ENCODE measurements at places on chromosomes 3 and 15.
A peak's percentile ranks its signal among the peaks of the same experiment; 100 is the strongest.

DNA sequence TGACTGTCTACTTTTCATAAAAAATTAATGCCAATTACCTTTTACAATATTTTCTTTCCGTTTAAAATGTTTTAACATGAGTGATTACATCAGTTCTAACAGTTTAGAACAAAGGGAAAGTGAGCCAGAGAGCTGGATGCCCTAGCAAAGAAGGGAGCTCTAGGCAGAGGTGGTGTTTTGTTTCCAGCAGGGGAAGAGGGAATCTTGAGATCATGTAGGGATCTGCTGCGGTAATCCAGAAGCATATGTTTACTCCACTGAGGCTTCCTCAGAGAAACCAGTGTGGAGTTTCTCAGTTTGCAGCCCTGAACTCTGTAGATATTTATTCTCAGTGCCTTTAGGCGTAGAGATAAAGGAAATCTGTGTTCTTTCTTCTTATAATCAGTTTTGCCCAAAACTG is 399.3 kb downstream of the NLGN1 start:
- no peak for DNase-seq

DNA sequence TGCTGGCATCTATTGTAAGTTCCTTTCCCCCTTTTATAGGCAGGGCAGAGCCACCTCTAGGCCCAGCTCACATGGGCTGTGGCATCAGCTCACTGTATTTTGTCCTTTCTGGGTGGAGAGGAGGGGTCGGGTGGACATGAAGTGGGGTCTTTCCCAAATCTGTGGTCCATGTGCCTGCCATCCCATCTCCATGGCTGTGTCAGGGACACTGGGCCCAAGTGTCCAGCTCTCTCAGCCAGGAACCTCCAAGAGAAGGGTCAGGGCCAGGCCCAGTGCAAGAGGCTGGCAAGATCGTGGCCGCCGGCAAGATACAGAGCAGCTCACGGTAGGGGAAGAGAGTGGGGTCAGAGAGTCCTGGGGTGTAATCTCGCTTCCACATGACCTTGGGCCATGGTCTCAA is 85.3 kb downstream of the PCSK6 start:
- no peak for DNase-seq

- DNase-seq, result no peak
These were observed 13.2 kb upstream of the IQCF6 start for GRCh38 chr3:51792206-51792605.

DNA sequence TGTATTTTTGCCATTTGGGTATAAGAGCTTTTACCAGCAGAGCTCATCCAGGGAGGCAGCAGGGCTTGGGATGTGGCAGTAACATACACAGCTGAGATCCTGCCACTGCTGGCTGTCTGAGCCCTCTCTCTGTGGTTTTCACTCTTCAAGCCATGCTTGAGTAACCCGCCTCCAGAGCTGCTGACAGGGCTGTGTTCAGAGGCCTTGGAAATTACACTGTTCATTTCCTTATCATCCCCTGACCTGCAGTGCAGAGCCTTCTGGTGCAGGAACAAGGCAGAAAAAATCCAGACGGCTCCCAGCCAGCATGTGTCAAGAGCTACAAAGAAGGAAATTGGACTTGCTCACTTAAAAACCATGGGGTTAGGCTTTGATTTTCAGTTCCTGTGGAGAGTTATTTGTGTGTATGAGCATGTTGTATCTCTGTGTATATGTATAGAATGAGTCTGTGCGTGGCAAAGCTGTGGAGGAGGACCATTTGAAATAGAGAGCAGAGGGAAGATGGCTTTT is 47.0 kb downstream of the ZNF609 start:
- peak; percentile 39 for DNase-seq

DNA sequence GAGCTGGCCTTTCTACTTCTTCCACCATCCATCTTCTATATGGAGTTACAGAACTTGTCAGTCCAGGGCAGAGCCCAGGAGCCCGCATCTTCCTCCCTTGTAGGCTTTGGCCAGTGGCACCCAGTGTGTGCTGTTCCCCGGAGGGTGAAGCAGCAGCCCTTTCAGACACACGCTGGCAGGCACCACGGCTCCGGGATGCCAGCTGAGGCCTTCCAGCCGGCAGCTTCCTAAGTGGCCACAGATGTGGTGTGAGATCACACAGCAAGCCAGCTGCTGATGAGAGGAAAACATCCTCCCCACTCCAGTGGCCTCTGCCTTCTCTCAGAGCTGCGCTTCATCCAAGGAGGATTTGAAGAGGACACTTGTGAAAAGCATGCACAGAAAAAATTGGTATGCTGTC is 24.1 kb downstream of the CRABP1 start:
- DNase-seq, result no peak

- DNase-seq, result no peak
These were observed 125.1 kb upstream of the STT3B start for GRCh38 chr3:31407665-31408064.

DNA sequence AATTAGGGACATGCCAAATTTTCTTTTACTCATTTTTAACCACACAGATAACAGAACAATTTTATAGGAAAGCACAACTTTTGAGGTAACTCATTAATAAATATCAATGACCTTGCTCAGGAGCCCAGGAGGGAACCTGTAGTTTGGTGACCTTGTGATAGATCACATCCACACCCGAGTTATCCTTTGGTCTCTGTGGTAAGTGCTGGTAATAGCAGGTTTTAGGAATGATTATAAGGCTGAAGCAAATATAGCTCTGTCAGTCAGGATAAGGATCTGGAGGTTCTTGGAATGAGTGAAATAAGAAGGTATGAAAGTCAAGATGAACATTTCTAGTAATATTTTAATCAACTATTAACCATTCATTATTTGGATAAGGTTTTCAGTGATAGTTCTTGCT is 46.5 kb downstream of the EPHA6 start:
- DNase-seq, result no peak

- DNase-seq, result no peak
These were observed 429.8 kb downstream of the FOXP1 start for GRCh38 chr3:71153713-71154112.

- DNase-seq, result no peak
These were observed 42.8 kb downstream of the GRIP2 start for GRCh38 chr3:14497321-14497720.

DNA sequence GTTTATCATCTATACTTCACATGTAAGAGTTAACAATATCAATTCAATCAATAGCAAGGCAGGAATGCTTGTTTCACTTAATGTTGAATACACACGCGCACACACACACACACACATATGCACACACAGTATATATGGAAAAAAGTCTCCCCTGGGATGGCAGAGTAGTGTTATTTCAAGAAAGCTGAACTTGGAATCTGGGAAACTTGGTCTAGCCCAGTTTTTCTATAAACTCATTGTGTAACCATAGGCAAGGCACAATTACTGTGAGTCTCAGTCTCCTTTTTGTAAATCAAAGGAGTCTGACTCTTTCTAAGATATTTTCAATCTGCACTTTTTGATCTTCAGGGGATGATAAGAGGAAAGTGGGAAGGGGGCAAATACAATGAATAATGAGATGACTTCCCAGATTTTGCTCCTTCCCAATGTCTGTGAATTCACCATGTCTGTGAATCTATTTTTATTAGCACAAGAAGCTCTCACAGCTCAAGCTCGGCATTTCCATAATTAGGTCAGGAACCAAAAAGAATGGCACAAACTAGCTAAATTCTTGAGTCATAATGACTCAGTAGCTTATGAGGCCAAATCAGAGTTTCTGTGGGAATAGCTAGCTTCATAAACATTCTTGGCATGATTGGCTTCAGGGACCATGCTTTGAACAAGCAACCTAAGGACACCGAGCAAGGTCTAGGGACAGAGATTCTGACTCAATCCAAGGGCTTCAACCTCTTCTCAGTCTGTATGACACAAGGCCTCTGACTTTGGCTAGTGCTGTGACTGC is 227.4 kb upstream of the DCBLD2 start:
- DNase-seq, result no peak

GRCh38 chr15:74320352-74321247 is 46.8 kb downstream of the CYP11A1 start:
- DNase-seq, result no peak

DNA sequence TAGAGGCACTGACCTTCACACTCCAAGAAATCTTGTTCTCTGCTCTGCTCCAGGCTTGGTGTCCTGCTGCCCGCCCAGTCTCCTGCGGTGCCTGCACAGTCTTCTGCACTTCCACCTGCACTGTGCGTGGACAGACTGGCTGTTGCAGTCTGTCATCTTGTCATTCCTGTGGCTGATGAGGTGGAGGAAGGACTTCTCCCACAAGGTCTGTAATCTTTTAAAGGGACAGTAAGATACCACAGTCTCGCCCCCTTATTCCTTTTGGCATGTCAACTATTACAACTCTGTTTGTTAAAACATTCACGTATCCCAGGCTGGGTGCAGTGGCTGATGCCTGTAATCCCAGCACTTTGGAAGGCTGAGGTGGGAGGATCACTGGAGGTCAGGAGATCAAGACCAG is 54.1 kb upstream of the IGF2BP2 start:
- DNase-seq, result no peak

GRCh38 chr3:194999491-194999890 is 271.5 kb downstream of the XXYLT1 start:
- DNase-seq, result no peak

DNA sequence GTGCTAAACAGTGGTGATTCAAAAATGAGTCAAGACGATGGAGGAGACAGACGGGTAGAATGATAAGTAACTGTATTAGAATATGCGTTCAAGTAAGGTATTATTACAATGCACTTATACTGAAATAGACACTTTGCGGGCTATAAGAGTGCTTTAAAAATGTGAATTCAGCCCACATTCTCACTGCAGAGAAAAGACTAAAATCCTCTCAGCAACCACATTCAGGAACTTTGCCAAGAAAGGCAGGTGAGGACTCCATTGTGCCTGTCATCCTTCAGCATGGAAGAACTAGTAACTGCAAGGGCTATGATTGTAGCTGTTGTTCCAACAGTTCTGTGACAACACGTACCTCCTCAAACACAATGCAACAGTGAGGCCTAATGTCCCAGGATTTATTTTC is 272.0 kb downstream of the RORA start:
- no peak for DNase-seq

DNA sequence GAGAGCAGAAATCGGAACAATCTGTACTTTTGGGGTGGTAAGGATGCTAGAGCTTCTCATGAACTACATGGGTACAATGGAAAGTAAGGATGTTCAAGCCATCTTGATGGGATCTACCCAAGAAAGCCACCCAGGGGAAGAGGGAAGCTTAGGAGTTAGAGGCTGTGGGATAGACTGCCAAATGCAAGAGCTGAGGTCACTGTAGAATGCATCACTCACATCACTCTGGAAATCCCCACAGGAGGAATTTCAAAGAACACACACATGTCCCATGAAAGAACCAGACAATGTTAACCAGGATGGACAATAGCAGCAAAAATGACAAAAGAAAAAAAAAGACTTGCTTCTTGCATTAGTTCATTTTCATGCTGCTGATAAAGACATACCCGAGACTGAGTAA is 32.8 kb upstream of the UBE2E2 start:
- no peak for DNase-seq

DNA sequence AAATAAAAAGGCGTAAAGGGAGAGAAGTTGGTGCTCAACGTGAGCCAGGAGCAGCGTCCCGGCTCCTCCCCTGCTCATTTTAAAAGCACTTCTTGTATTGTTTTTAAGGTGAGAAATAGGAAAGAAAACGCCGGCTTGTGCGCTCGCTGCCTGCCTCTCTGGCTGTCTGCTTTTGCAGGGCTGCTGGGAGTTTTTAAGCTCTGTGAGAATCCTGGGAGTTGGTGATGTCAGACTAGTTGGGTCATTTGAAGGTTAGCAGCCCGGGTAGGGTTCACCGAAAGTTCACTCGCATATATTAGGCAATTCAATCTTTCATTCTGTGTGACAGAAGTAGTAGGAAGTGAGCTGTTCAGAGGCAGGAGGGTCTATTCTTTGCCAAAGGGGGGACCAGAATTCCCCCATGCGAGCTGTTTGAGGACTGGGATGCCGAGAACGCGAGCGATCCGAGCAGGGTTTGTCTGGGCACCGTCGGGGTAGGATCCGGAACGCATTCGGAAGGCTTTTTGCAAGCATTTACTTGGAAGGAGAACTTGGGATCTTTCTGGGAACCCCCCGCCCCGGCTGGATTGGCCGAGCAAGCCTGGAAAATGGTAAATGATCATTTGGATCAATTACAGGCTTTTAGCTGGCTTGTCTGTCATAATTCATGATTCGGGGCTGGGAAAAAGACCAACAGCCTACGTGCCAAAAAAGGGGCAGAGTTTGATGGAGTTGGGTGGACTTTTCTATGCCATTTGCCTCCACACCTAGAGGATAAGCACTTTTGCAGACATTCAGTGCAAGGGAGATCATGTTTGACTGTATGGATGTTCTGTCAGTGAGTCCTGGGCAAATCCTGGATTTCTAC is at the start of gene RARB:
TSS of gene RARB (plus strand) at position 322 of the 847 bp plus-strand sequence. CDS start at position 791, 469 bp downstream.
- DNase-seq, result no peak

DNA sequence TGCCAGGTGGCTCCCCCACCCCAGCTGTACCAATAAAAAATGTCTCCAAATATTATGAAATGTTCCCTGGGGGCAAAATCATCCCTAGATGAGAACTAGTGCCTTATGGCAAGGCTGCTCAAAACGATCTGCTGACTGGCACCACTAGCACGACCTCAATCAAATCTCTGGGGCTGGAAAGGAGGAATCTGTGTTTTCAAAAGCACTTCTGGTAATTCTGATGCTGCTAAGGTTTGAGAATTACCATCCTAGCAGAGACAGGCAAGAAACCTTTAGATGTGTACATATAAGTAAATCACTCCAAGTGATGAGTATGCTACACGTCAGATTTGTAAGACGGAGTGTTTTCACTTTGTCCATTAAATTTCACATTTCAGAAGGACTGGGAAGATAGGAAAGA is 360.1 kb upstream of the THRB start:
- DNase-seq, result no peak

DNA sequence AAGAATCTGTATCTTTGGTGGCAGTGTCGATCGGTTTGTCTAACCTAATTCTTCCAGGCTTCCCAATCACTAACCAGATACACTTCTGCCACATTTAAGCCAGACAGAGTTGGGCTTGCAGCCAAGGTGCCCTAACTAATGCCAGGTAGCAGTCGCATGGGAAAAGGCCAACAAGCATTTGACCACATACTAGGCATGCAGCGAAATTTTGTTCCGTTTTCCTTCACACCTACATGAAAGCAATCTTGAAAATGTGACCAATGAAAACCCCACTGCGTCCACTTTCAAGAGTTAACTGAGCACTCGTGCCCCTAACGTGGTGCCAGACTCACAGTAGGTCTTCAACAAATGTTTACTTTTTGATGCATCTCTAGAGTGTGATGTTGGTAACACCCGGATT is 192.2 kb upstream of the TPM1 start:
- DNase-seq, result no peak

GRCh38 chr15:58206151-58206550 is 68.0 kb downstream of the AQP9 start:
- DNase-seq, result no peak

GRCh38 chr15:65377976-65378366 is at the start of gene IGDCC3:
Gene IGDCC3, minus strand, starts transcription at chr15:65378002. Its CDS starts 214 bp downstream, at chr15:65377788.
- DNase-seq, result no peak

DNA sequence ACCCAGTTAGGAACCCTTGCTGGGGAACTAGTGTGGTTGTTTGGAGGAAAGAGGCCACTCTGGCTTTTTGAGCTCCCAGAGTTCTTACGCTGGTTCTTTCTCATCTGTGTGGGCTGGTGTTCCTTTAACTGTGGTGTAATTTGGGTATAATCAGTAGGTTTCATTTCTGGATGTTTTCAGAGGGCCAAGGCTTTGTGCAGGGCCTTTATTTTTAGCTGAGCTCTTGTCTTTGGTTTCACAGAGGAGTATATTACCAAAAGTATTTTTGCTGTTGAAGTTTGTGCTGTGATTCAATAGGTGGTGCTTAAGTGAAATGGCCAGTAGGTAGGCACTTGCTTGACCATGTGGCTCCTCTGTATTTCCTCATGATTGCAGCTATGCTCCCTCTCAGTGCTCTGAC is 357.9 kb downstream of the KCNH8 start:
- DNase-seq, result no peak

All from activated CD4-positive, alpha-beta T cell treated with anti-CD3 and anti-CD28 coated beads for 4 hours (primary cell).